ENCODE measurements at places on chromosomes 4 and X.

GRCh38 chr4:54225598-54226403 is 3.3 kb upstream of the PDGFRA start:
- DNase-seq = no peak

- no peak for DNase-seq
These were observed 144.1 kb downstream of the PACRGL start for GRCh38 chr4:20844311-20844710.

DNA sequence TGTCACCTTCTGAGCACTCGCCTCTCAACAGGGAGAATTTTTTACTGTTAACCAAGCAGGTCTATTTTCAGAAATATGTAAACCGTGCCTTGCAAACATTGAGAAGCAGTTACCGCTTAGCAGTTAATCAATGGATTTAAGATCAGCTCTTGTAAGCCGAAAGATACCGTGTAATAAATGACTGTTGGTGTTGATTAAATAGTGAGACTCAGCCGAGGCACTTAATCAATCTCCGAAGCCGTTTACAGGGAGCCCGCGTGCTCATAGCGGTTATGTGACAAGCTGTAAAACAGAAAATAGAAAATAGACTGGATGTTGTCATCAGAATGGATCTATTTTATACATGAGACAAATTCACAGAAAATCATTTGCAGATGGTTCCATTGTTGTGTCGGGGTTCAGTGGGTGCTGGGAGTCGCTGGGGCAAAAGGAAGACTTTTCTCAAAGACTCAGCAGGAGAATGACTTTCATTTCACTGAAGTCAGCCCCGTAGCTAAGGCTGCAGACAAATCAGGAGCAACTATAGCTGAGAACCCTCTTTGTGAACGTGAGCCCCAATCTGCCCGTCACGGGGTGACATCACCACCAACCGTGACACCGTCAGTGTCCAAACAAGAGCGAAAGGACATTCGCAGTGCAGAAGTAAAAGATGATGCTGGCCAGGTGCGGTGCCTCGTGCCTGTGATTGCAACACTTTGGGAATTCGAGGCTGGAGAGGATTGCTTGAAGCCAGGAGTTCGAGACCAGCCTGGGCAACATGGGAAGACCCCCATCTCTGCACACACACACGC is 275.3 kb downstream of the CRLF2 start:
- no peak for DNase-seq

GRCh38 chr4:16386711-16387320 is 160.5 kb upstream of the TAPT1 start:
- no peak for DNase-seq

DNA sequence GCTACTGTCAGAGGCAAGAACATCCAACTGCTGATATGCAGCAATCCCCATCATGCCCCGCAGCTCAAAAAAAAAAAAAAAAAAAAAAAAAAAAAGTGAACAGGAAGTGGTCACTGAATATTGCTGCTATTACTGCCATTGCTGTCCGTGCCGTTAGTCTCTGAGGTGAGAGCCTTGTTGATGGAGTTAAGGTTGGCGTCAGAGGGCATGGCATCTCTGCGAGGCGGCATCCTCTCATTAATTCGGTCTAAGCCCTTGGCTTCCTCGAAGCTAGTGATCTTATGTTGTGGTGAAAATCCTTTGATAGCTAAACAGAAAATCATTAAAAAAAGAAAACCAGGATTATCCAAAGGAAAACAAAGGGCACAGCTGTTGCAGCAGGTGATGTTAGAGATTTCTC is 321.6 kb downstream of the PPP3CA start:
- DNase-seq = no peak

- no peak for DNase-seq
These were observed 1014.2 kb downstream of the FAT4 start for GRCh38 chr4:126328914-126329313.

DNA sequence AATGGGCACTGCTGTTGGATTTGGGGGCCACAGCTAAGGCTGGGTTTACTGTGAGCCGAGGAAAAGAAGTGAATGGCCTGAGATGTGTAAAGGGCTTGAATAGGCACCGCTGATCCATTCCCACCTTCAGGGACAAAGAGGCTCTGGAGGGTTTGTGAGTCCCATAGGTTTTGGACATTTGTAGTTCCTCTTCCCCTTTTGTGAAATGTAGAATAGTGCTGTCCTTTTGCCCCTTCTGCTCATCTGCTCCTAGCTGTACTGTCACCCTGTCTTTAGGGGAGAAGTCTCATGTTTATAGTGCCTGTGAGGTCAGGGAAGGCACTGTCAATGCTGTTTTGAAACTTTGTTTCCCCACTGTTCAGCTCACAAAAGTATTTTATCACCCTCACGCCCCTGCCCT is 26.4 kb upstream of the CLCN4 start:
- DNase-seq = no peak

- no peak for DNase-seq
These were observed 3.0 kb downstream of the MID1 start for GRCh38 chrX:10617186-10617998.

DNA sequence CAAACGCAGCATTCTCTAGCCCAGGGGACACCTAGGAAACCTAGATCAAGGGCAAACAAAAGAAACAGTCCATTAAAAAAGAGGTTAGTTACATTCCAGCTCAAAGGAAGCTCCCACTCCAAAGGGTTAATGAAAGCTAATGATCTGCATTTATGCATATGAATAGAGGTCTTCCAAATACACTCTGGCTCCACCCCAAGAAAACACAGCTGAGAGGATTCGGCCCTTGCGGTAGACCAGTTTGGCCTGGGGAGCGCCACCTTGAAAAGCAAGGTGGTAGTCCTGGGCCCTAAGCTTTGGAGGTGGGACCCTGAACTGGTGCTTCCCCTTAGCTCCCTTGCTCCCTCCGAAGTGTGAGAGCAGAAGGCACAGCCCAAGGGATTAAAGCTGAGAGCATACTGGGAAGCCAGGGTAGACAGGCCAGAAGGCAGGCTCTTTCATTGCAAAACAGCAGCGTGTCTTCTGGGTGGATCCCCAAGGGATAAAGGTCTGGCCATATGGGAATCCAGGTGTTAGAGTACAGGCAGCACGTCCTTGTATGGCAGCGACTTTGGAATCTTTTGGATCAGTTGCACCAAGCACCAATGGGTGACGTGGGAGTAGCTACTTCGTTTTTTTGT is 3.7 kb downstream of the GABRQ start:
- DNase-seq = no peak

- no peak for DNase-seq
These were observed 38.7 kb downstream of the DCHS2 start for GRCh38 chr4:154452798-154453346.

DNA sequence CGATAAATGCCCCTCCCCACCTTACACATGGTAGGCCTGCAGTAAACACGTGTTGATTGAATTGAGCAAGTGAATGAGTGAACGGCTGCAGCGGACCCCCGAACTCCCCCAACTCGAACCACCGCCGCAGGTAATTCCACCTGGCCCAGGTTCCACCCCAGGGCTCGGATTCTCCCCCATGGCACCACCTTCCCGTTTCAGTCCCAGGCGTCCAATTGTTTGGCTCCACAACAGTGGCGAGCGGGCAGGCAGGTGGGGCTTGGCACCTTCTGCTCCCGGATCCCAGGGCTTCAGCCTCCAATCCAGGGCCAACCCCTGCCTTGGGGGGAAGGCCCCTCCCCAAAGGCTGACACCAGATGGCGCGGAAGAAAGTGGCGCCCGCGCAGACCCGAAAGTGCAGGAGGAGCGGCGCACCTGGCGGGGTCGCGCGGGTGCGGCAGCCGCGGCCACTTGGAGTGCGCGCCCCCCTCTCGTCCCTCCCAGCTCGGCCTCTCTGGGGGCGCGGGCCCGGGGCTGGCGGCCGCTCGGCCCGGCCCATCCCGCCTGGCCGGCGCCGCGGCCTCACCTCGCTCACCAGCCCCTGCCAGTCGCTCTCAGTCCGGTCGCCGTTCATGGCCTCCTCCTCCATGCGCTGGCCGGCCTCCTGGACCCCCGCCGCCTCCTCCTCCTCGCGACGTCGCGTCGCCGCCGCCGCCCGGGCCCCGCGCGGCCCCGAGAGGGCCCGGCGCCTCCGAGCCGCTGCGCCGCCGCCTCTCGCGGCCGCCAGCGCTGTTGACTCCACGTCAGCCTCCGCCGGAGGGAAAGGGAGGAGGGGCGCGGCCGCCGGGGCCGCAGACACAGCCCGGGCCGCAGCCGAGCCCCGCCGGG is at the start of gene CCDC149:
CCDC149 (minus strand) TSS at position 791 of the 867 bp plus-strand sequence; CDS start at position 613, 178 bp downstream.
- DNase-seq = peak; percentile 25

- peak; percentile 34 for DNase-seq
These were observed 64.6 kb upstream of the TRPC5 start for GRCh38 chrX:112147206-112147605.

DNA sequence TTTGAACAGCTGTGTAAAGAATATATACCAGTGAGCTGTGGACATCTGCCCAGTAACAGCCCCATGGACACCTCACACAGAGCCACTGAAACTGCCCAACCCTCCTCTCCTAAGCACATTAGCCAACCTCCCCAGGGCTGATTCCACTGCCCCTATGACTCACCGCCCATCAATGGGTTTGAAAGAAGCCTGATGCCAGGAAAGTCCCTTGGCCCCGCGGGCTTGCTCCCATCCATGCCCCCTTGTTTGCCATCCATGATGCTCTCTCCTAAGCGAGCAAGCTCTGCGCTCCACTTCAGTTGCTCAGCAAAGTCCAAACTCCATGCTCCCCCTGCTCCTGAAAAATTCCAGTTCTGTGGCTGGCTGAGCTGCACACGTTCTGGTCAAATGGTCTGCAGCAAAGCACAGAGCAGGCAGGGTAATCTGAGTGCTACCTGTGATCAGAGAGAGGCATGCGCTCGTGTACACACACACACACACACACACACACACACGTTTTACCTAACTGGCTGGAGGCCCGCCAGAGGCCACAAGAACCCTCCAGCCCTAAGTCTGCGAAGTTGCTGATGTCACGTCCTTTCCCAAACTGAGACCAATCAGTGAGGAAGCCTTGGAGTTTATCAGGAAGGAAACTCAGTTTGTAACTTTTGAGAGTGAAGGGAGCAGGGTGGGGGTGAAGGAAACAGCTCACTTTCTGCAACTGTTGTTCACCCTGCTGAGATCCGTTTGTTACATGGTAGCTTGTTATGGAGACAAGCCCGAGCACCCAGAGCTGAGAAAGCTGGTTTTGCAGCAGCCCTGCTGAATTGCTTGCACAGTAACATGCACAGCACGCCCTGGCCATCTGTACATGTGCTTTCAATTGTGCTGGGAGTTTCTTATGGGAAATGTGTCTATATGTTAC is at the start of gene ASB9:
ASB9 (minus strand) TSS at position 466 of the 904 bp plus-strand sequence; CDS start at position 257, 209 bp downstream.
- peak; percentile 8 for DNase-seq

- no peak for DNase-seq
These were observed 467.0 kb downstream of the STIM2 start for GRCh38 chr4:27327421-27328181.

DNA sequence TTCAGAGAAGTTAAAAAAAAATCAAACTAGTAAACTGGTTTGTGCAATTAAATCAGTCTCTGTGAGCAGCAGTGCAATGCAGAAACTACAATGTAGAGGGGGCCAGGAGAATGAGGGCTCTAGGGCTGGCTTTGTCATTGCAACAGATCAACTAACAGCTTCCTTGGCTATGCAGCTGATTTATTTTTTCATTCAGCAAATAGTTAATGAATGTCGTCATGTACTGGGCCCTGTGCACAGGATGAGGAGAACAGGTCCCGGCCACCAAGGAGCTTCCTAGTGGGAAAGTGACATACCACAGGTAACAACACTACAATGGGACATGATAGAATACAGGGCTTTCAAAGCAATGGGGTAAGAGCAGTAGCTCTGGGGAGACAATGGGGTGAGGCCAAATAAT is 190.1 kb downstream of the NSUN7 start:
- no peak for DNase-seq

DNA sequence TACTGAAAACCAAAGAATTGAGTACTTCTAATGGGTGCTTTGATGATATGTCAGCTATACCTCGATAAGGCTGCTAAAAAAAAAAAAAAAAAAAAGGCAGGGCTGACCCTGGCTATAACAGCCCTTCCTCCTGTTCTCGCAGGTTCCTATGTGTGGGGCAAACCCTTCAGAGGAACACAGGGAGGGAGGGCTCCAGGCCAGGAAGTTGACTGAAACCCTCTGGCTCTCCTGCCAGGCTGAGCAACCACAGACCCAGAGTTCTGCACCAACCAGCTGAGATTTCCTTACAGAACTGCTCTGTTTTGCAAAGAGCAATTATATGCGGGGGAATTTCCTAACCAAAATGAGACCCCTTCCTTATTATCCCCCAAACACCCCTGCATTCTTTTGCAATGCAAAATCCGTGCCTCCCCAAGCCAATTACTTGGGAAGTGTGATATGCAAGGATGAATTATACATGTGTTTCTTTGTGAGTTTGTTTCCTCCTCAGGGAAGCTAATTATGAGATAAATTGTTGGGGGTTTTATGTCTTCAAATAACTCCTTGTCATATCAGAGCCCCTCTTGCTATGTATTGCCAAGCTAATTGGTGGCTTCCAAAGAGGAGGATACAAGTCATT is 45.6 kb downstream of the PDHA1 start:
- DNase-seq = no peak

DNA sequence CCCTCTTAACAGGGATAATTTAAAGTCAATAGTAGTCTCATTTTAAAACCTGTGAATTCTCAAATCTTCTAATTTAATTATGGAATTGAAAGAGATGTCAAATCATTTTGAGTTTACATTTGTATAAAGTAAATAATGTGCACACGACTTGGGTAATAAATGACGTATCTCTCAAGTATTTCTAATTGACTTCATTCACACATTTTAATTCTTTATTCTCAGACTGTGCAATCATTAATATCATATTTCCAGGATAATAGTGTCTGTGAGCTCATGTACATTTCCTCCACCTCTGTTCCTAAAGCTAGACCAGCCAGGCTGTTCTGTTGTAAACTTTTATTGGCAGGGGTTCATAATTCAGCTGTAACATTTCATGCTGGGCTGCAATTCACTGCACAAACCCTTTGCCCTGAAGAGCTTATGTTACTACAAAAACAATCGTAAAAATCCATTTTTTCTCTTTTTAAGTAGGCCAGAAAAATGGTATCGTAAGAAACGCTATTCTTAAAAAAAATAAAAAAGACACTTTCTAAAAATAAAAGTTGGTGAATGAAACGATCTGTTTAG is 1103.1 kb upstream of the TENM3 start:
- DNase-seq = no peak

- no peak for DNase-seq
These were observed 58.6 kb downstream of the GPC3 start for GRCh38 chrX:133926809-133927208.

DNA sequence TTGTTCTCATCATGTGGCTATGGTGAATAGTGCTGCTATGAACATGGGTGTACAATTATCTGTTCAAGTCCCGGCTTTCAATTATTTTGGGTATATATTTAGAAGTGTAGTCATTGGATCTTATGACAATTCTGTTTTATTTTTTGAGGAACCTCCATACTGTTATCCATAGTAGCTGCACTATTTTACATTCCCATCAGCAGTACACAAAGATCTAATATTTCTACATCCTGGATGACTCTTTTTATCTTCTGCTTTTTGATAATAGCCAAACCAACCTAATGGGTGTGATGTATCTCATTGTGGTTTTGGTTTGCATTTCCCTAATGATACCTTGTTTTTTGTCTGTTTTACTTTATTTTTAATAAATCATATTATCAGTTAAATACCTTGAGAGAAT is 12.9 kb upstream of the IL13RA1 start:
- DNase-seq = no peak

- DNase-seq = peak; percentile 72
These were observed 18.2 kb downstream of the PRDM8 start for GRCh38 chr4:80215449-80216052.
